Muscle of leg (tissue), 16 donors: ENCODE measurements at places on chromosomes 5 and 9. TPM values are rescaled to one million over a fixed set of nuclear protein-coding genes. Genes with fewer than 3 reads are reported as not detected.

- no peak for DNase-seq
Observed at GRCh38 chr9:86503314-86503713, 149.1 kb upstream of the TUT7 start.

DNA sequence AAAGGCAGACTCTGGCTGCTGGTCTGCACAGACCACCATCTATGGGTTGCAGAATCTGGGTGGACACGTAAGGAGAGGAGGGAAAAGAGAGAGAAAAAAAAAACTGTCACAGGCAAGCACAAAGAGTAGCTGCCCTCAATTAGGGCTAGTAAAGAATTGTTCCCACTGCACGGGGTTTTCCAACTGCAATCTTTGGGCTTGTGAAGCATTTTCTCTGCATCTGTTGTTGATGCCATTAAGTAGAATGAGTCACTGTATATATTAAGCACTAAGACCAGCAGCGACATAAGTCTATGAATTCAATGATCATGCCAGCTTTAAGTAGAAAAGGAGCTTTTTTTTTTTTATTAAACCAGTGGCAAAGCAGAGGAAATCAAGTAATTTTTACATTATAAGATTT lies 40.2 kb downstream of the MED10 start:
- no peak for DNase-seq

- DNase-seq: peak; percentile 5
Observed at GRCh38 chr5:75885849-75886596, 168.8 kb upstream of the POC5 start.

DNA sequence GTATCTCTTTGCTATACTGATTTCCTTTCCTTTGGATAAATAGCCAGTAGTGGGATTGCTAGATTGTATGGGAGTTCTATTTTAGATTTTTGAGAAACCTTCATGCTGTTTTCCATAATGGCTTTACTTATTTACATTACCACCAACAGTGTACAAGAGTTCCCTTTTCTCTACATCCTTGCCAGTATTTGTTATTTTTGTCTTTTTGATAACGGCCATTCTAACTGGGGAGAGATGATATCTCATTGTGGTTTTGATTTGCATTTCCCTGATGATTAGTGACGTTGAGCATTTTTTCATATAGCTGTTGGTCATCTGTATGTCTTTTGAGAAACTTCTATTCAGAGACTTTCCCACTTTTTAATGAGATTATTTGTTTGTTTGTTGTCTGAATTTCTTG lies 25.8 kb downstream of the NADK2 start:
- no peak for DNase-seq

- DNase-seq: no peak
Observed at GRCh38 chr5:84715091-84715490, 330.4 kb upstream of the EDIL3 start.

GRCh38 chr9:75639971-75640610 lies 250.4 kb upstream of the PCSK5 start:
- DNase-seq: no peak

LRRC19 gene
- not detected for total RNA-seq

DNA sequence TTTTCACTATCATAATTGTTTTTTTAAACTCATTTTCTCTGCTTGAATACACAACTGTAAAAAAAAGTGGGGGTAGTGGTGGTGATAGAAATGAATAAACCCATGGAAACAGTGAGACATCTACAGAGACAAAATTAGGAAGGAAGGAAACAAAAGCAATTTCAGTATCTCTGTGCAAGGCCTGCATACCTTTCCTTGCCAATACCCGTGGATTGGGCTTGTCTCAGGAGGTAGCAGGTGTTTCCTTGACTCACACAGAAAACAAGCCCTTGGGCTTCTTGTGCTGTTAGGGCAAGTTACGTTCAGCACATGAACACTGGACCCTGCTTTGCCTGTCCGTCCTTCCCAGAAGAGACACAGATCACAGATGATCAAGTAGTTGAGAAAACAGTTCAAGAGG lies 372.2 kb downstream of the ZSWIM6 start:
- DNase-seq: peak; percentile 37

ODF2 gene
- 23.5 TPM for total RNA-seq

GRCh38 chr9:134413112-134413715 lies 87.0 kb downstream of the RXRA start:
- no peak for DNase-seq

IL4 gene
- not detected for total RNA-seq

GABRB2 gene
- total RNA-seq: 3.9 TPM

PAPPA gene
- total RNA-seq: 1.3 TPM

GRCh38 chr9:19493174-19493811 lies 84.5 kb downstream of the ACER2 start:
- DNase-seq: peak; percentile 87

DNA sequence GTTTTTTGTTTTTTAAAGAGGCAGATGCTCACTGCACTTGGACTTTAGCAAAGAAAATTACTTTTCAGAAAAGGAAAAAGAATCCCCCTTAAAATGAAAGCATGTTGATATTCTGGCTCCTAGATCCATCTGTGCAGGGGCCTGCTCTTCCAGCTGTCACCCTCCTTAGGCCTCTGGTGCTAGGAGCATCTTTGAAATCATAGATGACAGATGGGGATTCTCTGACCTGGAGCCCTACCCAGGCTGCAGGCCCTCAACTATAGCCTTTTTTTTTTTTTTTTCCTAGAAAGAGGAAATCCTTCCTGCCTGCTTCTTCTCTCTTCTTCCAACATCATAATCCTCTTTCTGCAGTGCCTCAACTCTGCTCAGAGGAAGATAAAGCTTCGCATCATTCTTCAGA lies 16.3 kb upstream of the DCP2 start:
- DNase-seq: peak; percentile 68

GRCh38 chr5:171475596-171475995 lies 56.1 kb downstream of the FGF18 start:
- no peak for DNase-seq

IL9 gene
- total RNA-seq: not detected

TPPP gene
- 3.9 TPM for total RNA-seq

PPP1R26 gene
- 10.2 TPM for total RNA-seq

MELK gene
- 8.9 TPM for total RNA-seq

DNA sequence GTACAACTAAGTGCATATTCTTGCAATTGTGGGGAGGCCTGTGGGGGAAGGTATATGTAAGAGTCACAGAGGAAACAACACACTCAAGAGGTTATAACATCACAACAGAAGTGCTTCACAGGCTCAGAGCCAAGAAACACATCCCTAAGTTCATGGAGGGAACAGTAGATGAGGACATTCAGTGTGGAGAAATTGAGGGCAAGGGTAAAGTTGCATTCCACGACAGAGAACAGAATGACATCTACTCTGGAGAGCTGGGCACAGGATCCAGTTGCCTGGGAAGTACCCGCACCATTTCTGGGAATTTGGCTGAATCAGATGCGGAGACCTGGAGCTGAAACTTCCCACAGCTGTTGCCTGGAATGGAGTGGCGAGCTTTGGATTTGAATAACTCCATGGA lies 197.2 kb downstream of the NXNL2 start:
- DNase-seq: peak; percentile 55

FAM169A gene
- total RNA-seq: 0.62 TPM

- no peak for DNase-seq
Observed at GRCh38 chr5:2767089-2767488, 15.6 kb upstream of the IRX2 start.

TMEM171 gene
- total RNA-seq: 0.71 TPM

SNCAIP gene
- total RNA-seq: 10.3 TPM

GRCh38 chr5:58499941-58500340 lies 8.7 kb downstream of the GAPT start:
- peak; percentile 14 for DNase-seq

NSA2 gene
- total RNA-seq: 267 TPM

GRCh38 chr5:164356790-164357189 lies 851.4 kb downstream of the MAT2B start:
- no peak for DNase-seq

- DNase-seq: no peak
Observed at GRCh38 chr9:87556039-87556438, 58.4 kb downstream of the DAPK1 start.

GRCh38 chr9:93645921-93646639 lies 69.7 kb downstream of the PHF2 start:
- DNase-seq: no peak

GRCh38 chr9:76638001-76638400 lies 126.2 kb upstream of the PCA3 start:
- no peak for DNase-seq

TMEM215 gene
- total RNA-seq: 0.66 TPM

DNA sequence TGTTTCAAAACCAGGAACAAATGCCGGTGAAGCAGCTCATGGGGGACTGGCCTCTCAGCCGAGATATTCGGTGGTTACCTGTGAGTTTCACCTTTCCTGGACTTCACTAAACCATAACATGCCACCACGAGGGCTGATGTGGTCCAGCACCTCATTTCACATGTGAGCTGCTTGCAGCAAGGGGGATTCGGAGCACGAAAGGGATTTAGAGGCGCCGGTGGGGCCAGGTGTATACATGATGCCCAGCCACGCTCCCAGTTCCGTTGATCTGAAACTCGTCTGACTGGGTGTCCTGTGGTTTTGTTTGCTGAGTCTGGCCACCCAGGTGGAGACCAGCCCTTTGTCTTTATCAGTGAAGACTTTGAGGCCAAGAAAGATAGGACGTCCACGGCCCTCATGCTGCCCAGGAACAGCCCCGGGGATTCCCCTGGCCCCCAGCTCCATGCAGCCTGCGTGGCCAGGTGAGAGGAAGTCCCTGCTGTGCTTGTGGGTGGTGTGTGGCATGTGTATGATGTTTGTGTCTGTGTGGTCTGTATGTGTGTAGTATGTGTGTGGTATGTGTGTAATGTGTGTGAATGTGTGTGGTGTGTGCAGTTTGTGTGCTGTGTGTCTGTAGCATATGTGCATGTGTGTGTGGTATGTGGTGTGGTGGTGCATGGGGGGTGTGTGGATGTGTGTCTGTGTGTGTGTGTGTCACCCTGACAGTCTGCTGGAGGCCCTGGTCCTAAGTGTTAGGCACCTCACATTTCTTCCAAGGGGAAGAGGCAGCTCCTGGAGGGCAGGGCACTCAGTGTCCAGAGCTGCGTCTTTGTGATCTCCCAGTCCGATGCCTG lies 23.4 kb downstream of the PHF2 start:
- no peak for DNase-seq

- no peak for DNase-seq
Observed at GRCh38 chr5:137195483-137195882, 303.6 kb downstream of the SPOCK1 start.

- no peak for DNase-seq
Observed at GRCh38 chr5:91361055-91361701, 21.9 kb downstream of the ARRDC3 start.

DNA sequence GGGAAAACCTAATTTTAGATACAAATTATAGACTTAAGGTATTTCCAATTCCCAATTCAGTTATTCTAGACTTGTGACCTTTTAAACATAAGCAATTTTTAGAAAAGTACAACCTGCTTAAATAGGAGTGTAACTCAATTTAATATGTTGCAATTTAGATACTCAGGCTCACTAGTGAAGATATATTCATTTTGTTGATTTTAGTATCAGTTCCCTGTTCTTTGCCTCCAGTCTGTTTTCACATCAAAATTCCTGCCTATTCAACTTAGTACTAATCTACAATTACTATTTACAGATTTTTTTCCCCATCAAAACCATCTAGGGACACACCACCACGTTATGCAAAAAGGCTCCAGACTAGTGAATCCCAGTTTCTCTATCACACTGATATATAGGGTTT lies 30.4 kb downstream of the PWWP2A start:
- no peak for DNase-seq

DNA sequence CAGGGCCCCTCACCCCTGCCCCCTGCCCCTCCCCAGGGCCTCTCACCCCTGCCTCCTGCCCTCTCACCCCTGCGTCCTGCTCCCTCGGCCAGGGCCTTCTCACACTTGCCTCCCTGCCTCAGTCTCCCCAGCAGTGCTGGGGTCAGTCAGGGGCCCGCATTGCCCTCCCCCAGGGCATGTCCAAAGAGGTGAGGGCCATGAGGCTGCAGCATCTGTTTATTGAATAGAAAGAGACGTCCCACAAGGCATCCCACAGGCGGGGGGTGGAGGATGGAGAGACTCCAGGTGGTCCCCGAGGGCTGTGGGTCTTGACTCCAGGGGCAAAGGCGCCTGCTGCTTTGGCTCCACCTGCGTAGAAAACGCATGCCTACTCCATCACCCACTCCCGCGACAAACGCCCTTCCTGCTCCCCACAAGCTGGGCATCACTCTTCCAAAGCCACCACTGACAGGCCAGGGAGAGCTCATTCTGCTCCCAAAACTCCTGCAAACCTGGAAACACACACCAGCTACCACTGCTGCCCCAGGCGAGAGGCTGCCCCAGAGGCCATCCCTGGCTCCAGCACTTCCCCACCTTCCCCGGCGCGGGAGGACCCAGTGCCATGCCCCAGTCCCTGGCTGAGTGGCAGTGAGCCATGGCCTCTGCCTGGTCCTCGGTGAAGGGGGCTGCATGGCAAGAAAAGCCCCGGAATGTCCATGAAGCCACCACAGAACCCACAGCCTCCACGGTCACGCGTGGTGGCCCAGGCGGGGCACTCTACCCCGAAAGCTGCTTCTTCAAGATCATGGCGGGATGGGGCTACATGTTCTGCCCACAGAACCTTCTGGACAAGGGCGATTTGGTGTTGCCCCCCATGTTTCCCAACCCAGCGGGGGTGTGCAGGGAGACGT lies 1.6 kb upstream of the LCN8 start:
- no peak for DNase-seq

KCNN2 gene
- total RNA-seq: 4.7 TPM

DNA sequence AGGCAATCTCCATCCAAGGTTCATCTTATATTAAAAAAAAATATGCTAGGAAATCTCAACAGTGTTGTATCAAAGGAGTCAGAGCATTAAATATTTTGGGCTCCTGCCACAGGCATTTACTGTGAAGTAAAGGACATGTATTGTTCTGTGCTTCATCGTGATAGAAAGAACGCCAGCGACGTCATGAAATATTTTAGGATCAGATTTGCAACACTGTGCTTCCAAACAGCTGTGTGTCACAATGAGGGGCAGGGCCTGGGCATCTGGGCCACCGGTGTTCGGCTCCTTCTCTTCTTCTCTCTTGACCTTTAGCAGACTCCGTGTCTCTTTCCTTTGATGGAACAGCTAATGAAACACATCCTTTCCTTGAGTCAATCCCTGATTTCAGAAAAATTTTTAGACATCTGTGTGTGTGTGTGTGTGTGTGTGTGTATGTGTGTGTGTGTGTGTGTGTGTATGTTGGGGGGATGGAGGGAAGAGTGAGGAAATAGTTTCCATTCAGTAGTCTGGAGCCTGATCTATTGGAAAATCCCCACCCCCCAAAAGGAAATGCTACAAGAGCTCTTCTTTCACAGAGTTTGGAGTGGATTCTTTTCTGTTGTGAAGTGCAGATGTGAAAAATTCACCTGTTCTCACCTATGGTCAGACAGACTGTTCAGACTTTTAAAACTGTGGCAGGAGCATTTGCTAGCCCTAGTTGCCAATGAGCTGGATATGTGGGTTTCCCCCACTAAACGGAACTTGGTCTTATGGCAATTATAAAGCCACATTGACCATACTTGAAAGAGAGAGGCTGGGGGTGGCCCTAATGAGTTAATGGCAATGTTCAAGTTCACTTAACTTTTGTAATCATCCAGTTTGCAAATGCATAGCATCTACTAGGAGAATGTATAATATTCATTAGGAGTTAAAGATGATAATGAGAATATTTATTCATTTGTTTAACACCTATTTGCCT lies 18.1 kb upstream of the TNC start:
- peak; percentile 92 for DNase-seq

ACTBL2 gene
- not detected for total RNA-seq
